ENCODE measurements at places on chromosomes 12 and 14.

GRCh38 chr14:64249363-64249762, 44.8 kb downstream of the ESR2 start:
- no peak for DNase-seq

DNA sequence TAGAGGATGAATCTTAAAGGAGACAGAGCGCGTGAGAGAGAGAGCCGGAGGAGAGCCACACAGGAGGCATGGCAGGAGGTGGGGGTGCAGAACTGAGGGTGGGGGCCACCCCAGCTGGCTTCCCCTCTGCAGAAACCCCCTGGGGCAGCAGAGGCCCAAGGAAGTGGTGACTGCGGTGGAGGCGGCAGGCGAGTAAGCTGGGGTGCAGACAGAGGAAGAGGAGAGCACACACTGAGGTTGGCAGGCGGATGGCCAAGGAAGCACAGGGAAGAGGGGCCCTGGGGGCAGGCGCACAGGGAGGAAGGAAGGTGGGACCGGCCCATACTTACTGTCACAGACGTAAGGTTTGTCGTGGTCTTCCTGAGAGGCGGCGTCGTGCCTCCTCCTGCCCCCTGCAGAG, 179.8 kb downstream of the DPF3 start:
- DNase-seq: peak; percentile 66

DNA sequence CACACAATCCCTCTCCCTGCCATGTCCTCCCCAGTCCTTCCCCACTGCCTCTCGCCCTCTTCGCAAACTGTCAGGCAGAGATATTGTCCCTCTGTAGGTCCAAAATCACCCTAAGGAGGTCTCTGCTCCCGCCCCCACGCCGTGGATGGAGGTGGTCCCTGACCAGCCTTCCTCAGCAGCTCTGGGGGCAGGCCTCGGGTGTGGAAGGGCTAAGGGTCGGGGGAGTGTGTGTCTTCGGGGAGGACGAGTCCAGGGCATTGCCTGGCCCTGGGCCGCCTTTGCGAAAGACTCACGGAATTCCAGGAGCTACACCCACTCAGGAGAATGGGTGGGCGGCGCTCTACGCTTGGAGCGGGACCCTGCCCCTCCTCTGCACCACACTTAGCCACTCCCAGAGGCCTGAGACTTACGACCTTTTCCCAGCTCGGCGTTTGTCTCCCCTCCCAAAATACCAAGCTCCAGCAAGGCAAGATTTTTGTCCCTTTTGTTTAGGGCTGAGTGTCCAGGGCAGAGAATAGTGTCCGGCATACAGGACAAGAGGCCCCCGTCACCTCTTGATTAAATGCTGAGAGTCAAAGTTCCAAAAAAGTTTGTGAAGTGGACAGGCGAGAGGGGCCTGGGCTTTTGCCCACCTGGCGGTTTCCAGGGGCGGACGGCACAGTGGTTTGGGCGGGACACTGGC, 881 bp downstream of the PYGL start:
- DNase-seq: no peak

GRCh38 chr14:51962711-51963110, 26.6 kb upstream of the RTRAF start:
- no peak for DNase-seq

DNA sequence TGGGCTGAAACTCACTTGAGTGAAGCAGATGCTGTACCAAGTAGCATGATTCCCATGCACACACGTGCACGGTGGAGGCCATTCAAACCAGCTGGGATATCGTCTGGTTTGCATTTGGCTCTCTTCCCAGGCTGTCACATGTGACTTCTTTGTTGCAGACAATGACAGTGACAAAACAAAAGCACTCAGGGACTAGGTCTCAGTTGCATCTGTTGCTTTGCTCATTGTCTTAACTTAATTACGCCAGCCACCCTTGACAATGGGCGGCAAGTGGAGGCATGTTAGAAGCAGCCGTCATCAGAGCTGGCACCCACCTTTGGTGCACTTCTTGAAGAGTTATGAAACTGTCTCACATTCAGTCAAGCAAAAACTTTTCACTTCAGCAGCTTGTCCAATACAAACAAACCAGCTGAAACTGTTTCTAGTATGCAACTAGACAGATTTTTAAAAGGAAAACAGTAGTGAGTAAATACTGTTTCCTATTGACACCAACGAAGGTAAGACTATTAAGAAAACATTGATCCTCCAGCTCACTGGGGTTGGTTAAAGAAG, 74.3 kb downstream of the IGF1 start:
- DNase-seq: no peak

Measured in memory B cell (primary cell).